ACHN (cell line): ENCODE measurements at places on chromosomes 12 and 14.

DNA sequence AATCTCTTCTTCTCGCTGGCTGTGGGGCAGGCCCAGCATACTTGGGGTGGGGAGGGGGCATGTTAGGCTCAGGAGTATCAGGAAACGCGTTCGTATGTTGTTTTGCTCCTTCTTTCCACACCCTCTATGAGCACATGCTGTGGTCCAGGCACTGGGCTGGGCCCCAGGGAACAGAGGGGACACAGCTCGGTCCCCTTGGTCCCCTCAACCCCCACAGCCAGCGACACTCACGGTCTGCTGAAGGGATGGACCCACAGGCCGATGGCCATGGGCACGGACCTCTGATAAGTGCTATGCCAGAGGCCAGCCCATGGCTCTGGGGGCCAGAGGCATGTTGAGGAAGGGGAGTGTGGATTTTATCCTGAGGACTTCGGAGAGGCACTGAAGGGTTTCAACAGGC is 6.2 kb downstream of the IFI27 start:
- no peak for DNase-seq

GRCh38 chr12:45232756-45233372 is 17.0 kb downstream of the ANO6 start:
- DNase-seq: peak; percentile 99

- no peak for DNase-seq
Observed at GRCh38 chr14:86015941-86016340, 486.0 kb downstream of the FLRT2 start.

DNA sequence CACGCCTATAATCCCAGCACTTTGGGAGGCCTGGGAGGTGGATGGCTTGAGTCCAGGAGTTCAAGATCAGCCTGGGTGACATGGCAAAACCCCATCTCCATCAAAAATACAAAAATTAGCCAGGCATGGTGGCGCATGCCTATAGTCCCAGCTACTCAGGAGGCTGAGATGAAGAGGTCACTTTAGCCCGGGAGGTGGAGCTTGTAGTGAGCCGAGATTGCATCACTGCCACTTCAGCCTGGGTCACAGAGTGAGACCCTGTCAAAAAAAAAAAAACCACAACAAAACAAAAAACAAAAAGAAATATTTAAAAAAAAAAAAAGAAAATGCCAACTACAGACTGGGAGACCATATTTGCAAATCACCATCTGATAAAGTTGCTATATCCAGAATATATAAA is 17.5 kb downstream of the WDR89 start:
- no peak for DNase-seq

DNA sequence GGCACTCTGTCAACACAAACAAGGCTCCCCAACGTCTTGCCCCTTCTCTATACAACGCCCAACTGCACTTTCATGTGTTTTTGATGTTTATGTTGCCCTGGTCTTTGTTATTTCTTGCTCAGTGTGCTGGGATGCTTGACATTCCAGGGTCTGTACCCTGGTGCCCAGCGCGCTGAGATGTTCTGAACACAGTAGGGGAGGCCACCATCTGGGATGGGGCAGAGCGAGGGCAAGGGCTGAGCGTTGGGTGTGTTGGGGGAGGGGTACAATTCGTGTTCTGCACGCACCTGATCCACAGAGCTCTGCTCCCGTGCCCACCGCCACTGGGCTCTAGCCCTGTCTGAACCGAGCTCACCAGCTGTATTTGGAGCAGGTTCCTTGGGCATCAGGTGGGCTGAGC is 52.9 kb downstream of the ISCA2 start:
- DNase-seq: no peak

- no peak for DNase-seq
Observed at GRCh38 chr14:74148705-74149104, 63.9 kb downstream of the LIN52 start.

DNA sequence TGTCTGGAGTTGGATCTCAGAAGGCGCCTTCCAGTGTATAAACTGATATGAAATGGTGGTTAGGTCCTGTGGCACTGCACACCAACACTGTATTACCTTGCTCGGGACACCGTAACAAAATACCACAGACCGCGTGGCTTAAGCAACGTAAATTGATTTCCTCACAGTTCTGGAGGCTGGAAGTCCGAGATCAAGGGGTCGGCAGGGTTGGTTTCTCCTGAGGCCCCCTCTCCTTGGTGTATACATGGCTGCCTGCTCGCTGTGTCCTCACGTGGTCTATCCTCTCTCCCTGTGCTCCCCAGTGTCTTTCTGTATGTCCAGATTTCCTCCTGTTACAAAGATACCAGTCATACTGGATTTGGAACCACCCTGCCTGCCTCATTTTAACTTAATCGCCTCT is 128.4 kb downstream of the FBXL14 start:
- no peak for DNase-seq

- peak; percentile 32 for DNase-seq
Observed at GRCh38 chr12:80044694-80045046, 54.7 kb upstream of the OTOGL start.

DNA sequence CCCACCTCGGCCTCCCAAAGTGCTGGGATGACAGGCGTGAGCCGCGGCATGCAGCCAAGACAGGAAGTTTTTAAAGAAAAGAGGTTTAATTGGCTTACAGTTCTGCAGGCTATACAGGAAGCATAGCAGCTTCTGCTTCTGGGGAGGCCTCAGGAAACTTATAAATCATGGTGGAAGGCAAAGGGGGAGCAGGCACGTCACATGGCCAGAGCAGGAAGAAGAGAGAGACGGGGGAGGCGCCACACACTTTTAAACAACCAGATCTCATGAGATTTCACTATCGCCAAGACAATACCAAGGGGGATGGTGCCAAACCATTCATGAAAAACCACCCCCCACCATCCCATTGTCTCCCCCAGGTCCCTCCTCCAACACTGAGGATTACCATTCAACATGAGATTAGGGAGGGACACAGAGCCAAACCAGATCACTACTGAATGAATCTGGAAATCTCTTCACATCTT is 14.1 kb downstream of the CCDC63 start:
- DNase-seq: no peak

GRCh38 chr14:52244328-52244727 is 23.2 kb upstream of the PTGDR start:
- no peak for DNase-seq

DNA sequence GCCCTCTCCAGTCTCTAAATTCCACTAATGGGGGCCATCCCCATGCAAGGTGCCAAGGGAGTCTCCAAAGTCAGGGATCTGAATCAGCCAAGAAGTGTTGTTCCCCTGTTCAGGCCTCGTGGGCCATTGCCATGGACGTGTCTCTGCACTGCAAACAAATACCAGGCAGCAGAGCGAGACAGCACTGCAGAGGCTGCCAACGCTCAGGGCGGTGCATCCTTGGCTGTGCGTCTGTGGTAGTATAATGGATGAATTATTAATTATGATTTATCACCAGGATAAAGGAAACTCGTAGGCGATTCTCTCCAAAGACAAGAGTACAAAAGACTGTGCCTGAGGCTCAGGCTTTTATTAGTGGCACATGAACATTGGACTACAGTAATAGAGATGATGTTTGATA is 122.3 kb upstream of the NTF3 start:
- DNase-seq: peak; percentile 66

GRCh38 chr12:23141335-23141734 is 516.4 kb downstream of the ETNK1 start:
- DNase-seq: no peak

- no peak for DNase-seq
Observed at GRCh38 chr12:57631566-57632072, 1.4 kb downstream of the B4GALNT1 start.

- DNase-seq: no peak
Observed at GRCh38 chr14:52268279-52269061, 972 bp downstream of the PTGDR start.

DNA sequence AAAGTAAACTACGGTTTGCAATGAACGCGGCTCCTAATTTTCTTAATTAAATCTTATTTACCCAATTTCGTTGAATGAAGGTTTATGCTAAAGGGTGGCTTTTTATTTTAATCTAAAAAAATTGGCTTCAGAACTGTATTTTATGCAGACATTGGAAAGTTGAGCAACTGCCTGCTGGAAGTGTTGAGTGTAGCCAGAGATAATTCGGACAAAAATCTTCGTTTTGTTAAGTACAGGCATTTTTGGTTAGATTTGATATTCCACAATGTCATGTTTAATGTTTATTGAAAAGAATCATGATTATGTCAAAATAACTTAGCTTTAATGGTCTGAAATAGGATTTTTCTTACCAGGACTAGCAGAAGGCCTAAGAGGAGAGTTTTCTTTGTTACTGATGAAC is 875 bp downstream of the IRAK3 start:
- DNase-seq: no peak

- no peak for DNase-seq
Observed at GRCh38 chr14:49594347-49595091, 4.2 kb upstream of the LRR1 start.

DNA sequence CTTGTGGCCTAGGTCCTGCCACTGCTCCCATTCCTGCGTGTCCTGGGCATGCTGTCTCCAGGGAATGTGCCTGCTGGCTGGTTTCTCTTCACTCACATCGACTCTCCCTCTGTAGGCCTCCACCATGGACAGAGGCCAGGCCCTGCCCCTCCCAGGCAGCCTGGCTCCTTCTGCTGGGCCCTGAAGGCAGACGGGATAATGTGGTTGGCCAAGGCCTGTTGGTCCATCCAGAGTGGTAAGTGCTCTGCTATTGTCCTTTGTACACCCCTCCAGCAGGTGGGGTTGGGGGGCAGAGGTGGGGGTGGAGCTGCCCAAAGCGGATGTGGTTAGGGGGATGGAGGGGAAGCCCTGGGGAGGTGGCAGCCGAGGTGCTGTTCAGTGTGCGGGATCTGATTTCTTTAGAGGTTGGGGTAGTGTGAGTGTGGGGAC is 9.5 kb upstream of the NR4A1 start:
- DNase-seq: peak; percentile 25
